Lung (tissue), 17 donors: ENCODE measurements at places on chromosomes 2 and 18.

DNA sequence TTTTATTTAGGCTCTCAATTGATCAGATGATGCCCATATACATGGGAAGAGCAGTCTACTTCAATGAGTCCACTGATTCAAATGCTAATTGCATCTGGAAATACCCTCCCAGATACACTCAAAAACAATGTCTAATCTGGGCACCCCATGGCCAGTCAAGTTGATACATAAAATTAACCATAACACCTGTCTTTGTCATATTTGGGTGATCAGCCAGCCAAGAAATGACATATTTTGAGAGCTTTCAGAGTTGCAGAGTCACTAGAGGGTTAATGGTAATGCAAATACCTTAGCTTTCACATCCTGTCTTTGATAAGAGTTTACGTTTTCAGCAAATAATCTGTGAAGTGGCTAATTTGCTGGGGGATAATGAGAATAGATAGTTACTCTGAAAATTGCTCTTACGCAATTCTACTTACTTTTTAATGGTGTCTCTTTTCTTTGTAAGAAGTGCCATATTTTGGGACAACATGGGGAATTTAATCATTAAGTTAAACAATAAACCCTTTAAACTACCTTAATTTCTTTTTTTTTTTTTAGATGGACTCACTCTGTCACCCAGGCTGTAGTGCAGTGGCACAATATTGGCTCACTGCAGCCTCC is 49.1 kb downstream of the CCDC195 start:
- no peak for DNase-seq

DNA sequence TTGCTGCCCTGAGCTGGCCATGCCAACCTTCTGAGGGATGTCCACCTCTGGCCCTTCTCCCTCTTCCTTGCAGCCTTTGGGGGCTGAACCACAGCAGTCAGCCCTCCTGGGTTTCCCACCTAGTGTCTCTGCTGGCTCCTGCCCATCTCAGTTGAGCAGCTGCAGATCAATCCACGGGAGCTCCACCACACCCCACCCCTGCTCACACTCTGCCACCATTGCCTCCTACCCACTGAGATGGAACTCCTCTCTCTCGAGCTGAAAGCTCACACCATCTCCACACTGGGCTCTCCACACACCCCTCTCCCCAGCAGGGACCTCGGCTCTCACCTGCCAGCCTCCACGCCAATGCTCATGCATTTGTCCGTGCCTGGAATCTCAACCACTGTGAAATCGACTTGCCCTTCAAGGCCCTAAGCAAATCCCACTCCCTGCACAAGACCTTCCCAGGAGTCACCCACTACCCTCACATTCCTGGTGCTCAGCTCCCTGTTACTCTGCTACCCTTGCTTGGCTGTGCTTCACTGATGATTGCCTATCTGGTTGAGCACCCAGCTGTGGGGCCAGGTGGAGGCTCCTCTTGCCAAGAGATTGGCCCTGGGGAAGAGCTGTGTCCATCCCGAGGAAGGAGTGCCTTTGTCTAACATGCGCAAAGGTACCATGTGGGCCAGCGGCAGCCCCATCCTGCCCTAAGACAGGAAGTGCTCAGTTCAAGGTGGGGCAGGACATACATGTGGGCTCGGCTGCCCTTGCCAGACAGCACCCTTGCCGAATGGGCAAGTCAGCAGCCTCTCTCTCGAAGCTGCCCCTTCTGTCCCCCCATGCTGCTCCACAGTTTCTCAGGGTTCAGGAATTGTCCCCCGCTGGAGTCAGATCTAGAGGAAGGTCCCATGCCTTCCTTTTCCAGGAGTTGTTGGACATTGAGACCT is 208.7 kb downstream of the CYP26B1 start:
- peak; percentile 11 for DNase-seq

DNA sequence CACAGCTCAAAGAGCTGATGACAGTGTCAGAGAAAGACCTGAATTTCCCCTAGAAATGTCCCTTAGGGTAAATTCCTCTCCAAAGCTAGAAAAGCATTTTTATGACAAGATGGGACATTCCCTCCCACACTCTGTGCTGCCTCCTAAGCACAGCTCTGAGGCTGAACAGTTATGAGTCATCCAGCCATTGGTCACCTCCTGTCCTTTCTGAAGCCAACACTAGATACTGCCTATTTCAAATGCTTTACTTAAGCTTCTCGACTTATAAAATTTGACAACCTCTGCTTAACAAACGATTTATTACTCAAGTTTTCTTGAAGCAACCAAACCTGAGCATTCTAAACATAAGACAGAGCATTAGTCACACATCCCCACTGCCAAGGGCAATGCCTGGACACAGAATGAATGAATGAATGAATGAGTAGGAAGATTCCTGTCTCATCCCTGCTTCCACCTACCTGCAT is 35.4 kb downstream of the B4GALT6 start:
- DNase-seq, result no peak

GRCh38 chr2:186639939-186640338 is 50.1 kb downstream of the ITGAV start:
- no peak for DNase-seq

DNA sequence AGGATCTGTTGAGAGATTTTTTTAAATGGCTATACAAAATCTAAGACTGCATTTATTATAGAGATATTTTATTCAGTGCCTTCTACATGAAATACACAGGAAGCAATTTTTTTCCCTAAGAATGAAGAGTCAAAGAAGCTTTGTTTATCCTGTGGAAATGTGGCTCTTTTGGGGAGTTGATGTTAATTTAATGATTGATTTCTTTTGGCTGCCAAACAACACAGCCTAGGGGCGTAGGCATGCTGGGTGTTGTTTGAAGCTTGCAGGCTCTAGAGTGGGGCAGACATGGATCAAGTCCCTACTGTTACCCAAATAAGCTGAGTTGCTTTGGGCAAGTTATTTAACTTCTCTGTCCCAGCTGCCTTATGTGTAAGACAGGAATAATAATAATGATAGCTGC is 21.1 kb upstream of the PLEK start:
- DNase-seq, result no peak

GRCh38 chr2:110124939-110125691 is 9.5 kb upstream of the MALL start:
- DNase-seq, result no peak

DNA sequence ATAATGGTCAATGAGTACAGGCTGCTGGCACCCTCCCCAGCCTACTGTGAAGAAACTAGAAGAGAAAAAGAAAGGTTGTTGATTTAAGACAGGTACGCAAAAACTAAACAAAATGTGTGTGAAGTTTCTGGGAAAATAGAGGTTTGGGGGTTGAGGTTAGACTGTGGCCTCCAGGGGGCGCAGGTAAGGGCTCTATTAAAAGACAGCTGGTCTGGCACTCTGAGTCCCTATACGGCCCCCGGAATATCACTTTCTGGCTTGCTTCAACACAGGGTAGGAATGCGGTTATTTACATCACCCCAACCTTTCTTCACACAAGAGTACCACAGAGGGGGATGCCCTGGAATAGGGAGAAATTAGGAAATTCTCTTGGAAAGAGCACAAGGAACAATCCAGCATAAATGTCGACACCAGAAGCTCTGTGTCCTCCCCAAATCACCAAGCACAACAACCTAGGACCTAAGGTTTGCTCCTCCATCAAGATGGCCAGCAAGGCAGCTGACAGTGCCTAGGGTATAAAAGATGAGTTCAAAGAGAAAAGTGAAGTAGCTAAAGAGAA is 480.8 kb upstream of the KLHL29 start:
- peak; percentile 50 for DNase-seq

- DNase-seq, result no peak
Observed at GRCh38 chr2:188285049-188285448, 6.6 kb upstream of the GULP1 start.

DNA sequence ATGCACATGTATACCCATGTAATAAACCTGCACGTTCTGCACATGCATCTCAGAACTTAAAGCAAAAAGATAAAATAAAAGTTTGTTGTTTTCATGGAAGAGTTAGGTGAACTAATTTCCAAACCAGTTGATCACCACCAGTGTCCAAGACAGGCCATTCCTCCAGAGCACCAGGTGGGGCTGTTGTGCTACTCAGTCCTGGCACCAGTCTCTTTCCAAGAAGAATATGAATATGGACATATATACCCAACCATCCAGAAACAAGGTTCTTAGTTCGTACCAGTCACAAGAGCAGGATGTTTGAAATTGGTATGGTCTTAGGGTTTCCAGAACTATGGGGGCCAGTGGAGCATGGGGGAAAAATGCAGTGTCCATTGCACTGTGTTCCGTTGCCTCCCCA is 17.2 kb upstream of the TNP1 start:
- DNase-seq, result no peak

DNA sequence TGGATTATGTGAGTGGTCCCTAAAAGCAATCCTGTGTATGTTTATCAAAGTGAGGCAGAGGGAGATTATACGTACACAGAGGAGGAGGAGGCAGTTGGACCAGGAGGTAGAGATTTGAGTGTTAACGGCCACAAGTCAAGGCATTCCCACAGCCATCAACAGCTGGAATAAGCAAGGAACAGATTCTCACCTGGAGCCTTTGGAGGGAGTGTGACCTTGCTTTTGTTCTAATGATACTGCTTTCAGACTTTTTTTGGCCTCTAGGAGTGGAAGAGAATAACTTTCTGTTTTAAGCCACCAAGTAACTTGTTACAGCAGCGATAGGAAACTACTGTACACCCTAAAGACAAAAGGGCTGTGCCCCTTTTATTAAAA is 18.1 kb downstream of the LCLAT1 start:
- peak; percentile 43 for DNase-seq

- no peak for DNase-seq
Observed at GRCh38 chr18:35464831-35465279, 32.9 kb downstream of the INO80C start.

GRCh38 chr2:95374029-95374428 is 28.5 kb upstream of the FAHD2A start:
- DNase-seq, result no peak

GRCh38 chr2:28349546-28350165 is 43.0 kb upstream of the FOSL2 start:
- no peak for DNase-seq

DNA sequence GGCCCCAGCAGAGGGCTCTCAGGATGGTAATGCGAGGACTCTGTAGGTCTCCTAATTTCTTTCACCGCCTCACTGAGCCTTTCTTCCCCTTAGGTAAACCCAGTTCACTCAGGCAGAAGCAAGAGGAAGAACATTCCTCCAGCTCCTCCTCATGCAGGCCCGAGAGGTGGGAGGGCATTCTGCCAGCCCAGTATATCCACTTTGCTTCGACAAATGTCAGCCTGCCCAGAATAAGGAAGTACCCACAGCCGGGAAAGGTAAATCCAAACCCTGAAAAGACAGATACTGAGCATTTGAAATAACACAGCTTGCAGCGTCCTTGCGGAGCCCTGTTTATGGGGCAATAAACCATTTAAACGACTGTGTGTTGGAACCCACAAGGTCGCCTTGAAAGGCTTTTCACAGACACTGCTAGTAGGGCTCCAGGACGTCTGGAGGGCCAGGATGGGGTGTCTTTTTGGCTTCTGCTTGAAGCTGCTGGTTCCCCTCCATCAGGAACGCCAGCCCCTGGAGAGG is 63.0 kb upstream of the STPG4 start:
- no peak for DNase-seq

GRCh38 chr2:111912547-111912946 is 14.1 kb downstream of the MERTK start:
- no peak for DNase-seq

DNA sequence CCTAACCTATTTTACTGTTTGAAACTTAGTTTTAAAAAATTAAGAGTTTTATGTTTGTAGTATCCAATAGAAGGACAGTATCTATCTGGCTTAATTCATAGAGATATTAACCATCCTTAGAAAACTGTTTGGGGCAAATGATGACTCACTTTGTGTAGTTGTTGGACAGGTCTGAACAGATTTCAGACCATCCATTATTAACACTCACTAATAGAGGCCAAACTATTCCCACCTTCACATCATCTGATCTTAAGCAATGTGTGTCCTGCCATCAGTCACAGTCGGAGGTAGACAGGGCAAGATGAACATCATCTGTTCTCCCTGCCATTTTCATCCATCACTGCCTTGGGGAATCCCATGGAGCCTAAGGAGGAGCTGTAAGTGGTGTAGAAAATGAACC is 164.6 kb upstream of the DCC start:
- no peak for DNase-seq

- DNase-seq, result no peak
Observed at GRCh38 chr2:74746480-74746879, 87.4 kb upstream of the HK2 start.

GRCh38 chr2:158391876-158392275 is 64.7 kb downstream of the CCDC148 start:
- no peak for DNase-seq

DNA sequence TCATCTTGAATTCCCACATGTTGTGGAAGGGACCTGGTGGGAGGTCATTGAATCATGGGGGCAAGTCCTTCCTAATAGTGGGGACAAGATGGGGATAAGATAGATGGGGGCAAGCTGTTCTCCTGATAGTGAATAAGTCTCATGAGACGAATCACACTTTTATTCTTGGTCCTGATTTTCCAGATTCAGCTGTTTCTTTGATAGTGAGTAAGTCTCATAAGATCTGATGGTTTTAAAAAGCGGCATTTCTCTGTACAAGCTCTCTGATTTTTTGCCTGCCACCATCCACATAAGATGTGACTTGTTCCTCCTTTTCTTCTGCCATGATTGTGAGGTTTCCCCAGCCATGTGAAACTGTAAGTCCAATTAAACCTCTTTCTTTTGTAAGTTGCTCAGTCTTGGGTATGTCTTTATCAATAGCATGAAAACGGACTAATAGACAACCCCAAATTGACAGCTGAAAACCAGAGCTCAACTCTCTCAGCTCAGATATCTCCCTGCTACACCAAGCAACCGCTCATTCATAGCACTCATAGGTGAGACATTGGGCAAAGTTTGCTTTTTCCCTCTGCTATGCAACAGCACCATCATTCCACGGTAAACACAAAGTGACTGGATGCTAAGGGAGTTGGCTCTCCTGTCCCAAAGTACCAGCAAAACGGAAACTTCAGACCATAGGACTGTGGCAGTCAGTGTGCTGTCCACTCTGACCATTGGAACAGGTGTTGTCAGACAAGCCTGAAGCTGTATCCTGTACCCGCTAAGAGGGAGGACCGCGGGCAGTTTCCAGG is 44.9 kb upstream of the TBC1D8 start:
- DNase-seq, result no peak

- no peak for DNase-seq
Observed at GRCh38 chr18:39918847-39919246, 2036.2 kb upstream of the PIK3C3 start.

DNA sequence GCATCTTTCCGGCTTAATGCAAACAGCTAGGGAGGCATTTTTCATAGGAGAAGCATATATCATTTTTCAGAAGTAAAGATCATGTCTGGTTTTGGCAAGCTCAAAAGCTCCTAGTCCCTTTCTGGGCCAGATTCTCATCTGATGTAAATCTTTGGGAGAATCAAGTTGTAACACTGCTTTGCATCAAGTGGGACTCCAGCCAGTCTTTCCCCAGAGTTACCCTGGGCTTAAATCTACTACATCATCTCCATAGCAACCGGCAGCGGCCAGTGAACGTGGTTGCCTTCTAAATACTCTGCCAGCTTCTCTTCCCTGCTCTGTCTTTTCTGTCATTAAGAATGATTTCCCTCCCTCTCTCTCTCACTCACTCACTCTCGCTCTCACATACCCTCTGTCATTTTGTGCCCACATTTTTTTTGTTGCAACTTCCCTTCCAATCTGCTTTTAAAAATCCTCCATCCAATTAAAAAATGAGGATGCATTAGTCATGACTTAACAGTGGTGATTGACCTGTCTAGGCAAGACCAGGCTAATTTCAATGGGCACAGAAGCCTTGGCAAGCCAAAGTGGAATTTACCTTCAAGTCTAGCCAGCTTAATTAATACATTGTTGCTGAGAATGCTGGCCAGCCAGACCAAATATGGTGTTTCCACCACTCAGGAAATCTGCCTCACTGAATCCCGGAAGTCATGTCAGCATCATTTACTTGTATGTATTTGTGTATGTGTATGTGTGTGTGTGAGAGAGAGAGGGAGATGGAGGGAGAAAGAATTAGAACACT is 93.0 kb downstream of the NRP2 start:
- peak; percentile 92 for DNase-seq
